Left ventricle myocardium inferior (tissue), 1 donor: ENCODE measurements at places on chromosomes 1 and 21. TPM values are rescaled to one million over a fixed set of nuclear protein-coding genes. Genes with fewer than 3 reads are reported as not detected.

GRCh38 chr1:12565094-12565965, 52.7 kb downstream of the DHRS3 start:
- no peak for DNase-seq
- no peak overlapping the region for H3K4me3 ChIP-seq
- peaks cover 32% of the 10 kb centered on the region for H3K36me3 ChIP-seq
- H3K4me1 ChIP-seq = peaks cover 19% of the 10 kb centered on the region
- H3K27me3 ChIP-seq = no peaks in the 10 kb centered on the region

DNA sequence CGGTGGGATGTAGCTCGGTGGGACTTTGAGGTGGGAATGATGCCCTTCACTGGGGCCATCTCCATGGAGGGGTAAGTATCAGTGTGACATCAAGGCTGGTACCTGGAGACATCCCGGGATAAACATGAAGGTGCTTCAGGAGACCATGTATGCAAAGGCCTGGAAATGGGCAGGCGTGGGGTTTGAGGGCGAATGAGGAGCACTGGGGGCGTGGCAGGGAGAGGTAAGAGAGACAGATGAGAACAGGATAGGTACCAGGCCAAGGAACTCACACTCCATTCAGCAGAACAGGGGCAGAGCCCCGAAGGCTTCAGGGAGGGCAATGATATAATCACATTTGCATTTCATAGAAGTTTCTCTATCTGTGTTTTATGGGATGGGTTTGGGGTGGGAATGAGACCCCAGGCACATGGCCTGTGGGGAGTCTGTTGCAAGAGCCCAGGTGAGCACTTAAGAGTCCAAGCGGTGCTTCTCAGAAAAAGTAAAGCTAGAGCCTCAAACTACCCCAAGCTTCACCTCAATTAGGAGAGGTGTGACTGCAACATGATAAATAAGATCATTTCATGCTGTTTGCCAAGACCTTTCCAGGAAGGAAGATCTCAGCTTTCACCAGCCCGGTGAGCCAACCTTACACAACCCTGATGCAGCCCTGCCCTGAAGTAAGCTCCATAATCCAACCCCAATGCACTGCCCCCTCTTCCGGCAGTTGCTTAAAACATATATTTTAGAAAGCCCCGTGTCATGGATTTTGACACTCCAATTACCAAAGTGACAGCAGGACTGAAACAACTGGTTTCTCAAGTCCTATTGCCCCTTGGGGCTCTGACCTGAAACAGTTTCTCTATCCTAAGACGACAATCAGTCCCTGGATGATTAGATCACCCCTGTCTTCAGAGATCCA, 7.4 kb downstream of the S100A9 start:
- no peak overlapping the region for H3K4me3 ChIP-seq
- no peaks in the 10 kb centered on the region for H3K36me3 ChIP-seq
- peaks cover 14% of the 10 kb centered on the region for H3K4me1 ChIP-seq
- peaks cover 25% of the 10 kb centered on the region for H3K27me3 ChIP-seq
- no peak for DNase-seq
- H3K27ac ChIP-seq = no peak overlapping the region

GRCh38 chr1:44721485-44722361, 9.2 kb downstream of the RNU5D-1 start:
- H3K27me3 ChIP-seq = peaks cover 20% of the 10 kb centered on the region
- peak overlapping the region; percentile 9 for H3K27ac ChIP-seq
- H3K4me1 ChIP-seq = no peaks in the 10 kb centered on the region
- H3K36me3 ChIP-seq = no peaks in the 10 kb centered on the region
- no peak overlapping the region for H3K4me3 ChIP-seq
- peak; percentile 23 for DNase-seq

TMCC2 gene
- 2.5 TPM for total RNA-seq

FCGR1A gene
- total RNA-seq = 1.2 TPM

- H3K4me3 ChIP-seq = peak within 1 kb of the TSS; percentile 77
- H3K4me1 ChIP-seq = peaks cover 55% of the 10 kb centered on the region
- no peaks in the 10 kb centered on the region for H3K27me3 ChIP-seq
- peak within 1 kb of the TSS; percentile 93 for H3K27ac ChIP-seq
- peak; percentile 99 for DNase-seq
Measured at GRCh38 chr1:113072757-113073478, at the start of gene LRIG2. Gene LRIG2 (plus strand): TSS chr1:113073198. CDS start chr1:113073407, 209 bp downstream.

GRCh38 chr1:153882296-153882912, 40.4 kb downstream of the GATAD2B start:
- no peaks in the 10 kb centered on the region for H3K27me3 ChIP-seq
- no peak for DNase-seq
- H3K4me1 ChIP-seq = peaks cover 49% of the 10 kb centered on the region
- no peak overlapping the region for H3K27ac ChIP-seq

DNA sequence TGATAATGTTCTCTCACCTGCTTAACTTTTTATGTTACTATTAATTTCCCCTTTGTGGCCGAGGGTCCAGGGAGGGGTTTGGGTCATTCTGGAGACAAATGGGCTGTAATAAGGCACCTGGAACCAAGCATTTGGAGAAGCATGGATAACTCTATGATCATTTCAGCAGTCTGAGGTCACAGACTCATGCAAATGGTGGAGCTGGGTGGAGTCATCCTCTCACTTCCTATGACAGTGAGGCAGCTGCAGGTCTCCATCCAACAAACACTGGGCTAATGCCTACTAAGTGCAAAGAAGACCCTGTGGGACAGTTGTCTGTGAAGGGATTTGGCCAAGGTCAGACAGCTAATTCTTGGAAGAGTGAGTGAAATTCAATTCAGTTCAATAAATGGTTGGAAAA, 28.8 kb upstream of the CAMTA1 start:
- no peaks in the 10 kb centered on the region for H3K36me3 ChIP-seq
- H3K27me3 ChIP-seq = peaks cover 42% of the 10 kb centered on the region
- no peak overlapping the region for H3K4me3 ChIP-seq
- H3K27ac ChIP-seq = no peak overlapping the region
- no peaks in the 10 kb centered on the region for H3K4me1 ChIP-seq

DNAI4 gene
- total RNA-seq = 17.9 TPM

SLC1A7 gene
- total RNA-seq = 0.44 TPM

GRCh38 chr1:100530880-100531487, 7.0 kb upstream of the GPR88 start:
- H3K27me3 ChIP-seq = peaks cover 22% of the 10 kb centered on the region
- no peak overlapping the region for H3K4me3 ChIP-seq
- peaks cover 26% of the 10 kb centered on the region for H3K4me1 ChIP-seq
- H3K36me3 ChIP-seq = no peaks in the 10 kb centered on the region

OR2T29 gene
- total RNA-seq = not detected

URB1 gene
- total RNA-seq = 13.8 TPM

DNA sequence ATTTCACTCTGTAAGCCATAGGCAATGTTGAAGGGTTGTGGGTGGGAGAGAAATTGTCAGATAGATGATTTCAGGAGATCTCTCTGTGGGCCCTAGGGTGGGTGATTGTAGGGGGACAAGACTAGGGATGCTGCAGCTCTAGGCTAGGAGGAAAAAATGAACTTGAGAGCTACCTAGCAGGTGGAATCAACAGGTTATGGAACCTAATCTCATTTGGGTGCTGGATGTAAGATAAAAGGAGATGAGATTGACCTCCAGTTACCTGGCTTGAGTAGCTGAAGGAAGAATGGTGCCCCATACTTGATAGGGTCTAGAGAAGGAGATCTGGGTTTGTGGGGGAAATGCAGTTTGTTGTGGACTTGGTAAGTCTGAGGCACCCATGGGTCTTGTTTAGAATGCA, 396.5 kb downstream of the RRAGC start:
- H3K4me1 ChIP-seq = no peaks in the 10 kb centered on the region
- no peaks in the 10 kb centered on the region for H3K36me3 ChIP-seq
- H3K27me3 ChIP-seq = peaks cover 43% of the 10 kb centered on the region
- no peak overlapping the region for H3K4me3 ChIP-seq

- H3K36me3 ChIP-seq = no peaks in the 10 kb centered on the region
- H3K27ac ChIP-seq = peak overlapping the region; percentile 97
- H3K4me1 ChIP-seq = peaks cover 100% of the 10 kb centered on the region
- no peaks in the 10 kb centered on the region for H3K27me3 ChIP-seq
Measured at GRCh38 chr1:156122519-156123355, 8.2 kb downstream of the LMNA start.
